ENCODE measurements at places on chromosomes 1 and 21. TPM values are rescaled to one million over a fixed set of nuclear protein-coding genes. Genes with fewer than 3 reads are reported as not detected.

- no peak for DNase-seq
Observed at GRCh38 chr21:40902993-40903392, 56.0 kb upstream of the DSCAM start.

DNA sequence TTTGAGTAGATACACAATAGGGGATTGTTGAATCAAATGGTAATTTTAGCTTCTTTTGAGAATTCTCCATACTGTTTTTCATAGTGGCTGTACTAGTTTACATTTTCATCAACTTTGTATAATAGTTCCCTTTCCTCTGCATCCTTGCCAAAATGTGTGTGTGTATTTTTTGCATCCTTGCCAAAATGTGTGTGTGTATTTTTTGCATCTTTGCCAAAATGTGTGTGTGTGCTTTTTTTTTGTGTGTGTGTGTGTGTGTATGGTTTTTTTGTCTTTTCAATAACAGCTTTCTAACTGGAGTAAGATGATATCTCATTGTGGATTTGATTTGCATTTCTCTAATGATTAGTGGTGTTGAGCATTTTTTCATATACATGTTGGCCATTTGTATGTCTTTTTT lies 105.4 kb downstream of the ATP6V1G3 start:
- no peak for DNase-seq

DNA sequence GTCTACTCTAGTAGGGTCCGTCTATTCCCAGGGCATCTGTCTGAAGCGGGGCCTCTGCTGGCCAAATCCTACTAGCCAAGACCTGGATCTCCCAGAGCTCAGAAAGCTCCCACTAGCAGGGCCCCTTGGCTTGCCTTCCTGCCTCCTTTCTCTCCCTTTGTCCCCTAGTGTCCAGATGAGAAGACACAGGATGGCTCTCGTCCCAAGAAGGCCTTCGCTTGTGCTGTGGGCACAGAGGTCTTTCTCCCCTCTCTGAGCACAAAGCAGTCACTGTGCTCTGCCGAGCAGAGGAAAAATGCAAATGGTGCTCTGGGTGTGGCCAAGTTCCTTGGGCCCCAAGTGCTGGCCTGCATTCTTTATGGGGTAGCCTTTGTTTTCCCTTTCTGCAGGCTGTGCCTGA lies 13.0 kb upstream of the GPR137B start:
- DNase-seq: no peak

GRCh38 chr1:18965206-18966173 lies 9.0 kb upstream of the IFFO2 start:
- no peak for DNase-seq

Gene AMPD1
- total RNA-seq: not detected

Gene SPRR2B
- total RNA-seq: not detected

Gene RGS4
- total RNA-seq: 10.7 TPM

Gene SLC30A10
- 0.62 TPM for total RNA-seq
